Right ventricle myocardium inferior (tissue), 1 donor: ENCODE measurements at places on chromosomes 2 and 18.
A peak's percentile ranks its signal among the peaks of the same experiment; 100 is the strongest.

DNA sequence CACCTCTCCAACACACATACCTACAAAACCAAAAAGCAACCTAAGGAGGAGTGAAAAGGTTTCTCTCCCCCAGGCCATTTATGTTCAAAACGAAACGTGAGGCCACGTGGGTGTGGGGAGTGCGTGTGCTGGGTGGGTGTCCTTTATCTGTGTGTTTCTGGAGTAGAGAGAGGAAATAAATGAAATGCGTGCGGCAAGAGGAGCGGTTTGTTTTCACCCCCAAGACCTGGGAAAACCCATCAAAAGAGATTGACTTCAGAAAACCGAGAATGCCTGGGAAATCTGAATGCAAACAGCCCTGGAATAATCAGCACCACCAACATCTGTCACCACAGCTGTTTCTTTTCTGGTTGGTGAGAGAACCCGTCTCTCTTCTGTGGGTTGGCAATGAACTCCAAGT, 137.4 kb downstream of the INSIG2 start:
- DNase-seq: no peak

DNA sequence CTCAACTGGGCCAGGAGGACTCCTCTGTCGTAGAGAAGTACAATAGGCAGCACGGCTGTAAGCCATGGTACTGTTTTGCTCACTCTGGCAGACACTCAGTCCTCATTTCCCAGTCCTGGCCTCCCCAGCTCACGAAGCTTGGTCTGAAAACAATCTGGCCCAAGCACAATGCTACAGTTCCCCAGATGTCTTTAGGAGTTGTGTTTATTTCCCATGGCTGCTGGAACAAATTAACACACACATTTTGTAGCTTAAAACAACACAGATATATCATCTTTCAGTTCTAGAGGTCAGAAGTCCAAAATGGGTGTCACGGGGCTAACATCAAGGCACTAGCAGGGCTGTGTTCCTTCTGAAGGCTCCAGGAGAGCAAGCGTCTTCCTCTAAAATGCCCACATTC, 13.0 kb downstream of the FABP1 start:
- DNase-seq: no peak

DNA sequence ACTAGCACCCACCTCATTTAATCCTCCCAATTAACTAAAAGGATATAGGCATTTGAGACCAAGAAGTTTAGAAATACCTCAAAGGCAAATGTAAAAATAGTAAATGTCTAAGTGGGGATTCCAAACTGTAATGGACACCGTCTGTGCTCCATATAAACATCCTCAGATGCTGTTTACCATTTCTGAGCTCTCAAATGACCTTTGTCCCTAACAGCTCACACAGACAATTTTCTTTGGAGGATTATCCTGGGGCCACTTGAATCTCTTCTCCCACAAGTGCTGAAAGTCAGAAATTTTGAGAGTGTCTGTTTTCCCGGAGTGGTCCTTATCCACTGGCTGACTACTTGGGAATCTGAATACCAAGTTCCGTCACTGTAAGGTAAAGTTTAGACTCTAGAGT, 1418.9 kb downstream of the LRP1B start:
- no peak for DNase-seq

GRCh38 chr2:239727776-239728600, 297.2 kb downstream of the NDUFA10 start:
- peak; percentile 76 for DNase-seq

GRCh38 chr2:37020212-37020886, 54.0 kb upstream of the STRN start:
- peak; percentile 86 for DNase-seq

- DNase-seq: no peak
These were observed 2.7 kb upstream of the SLC66A2 start for GRCh38 chr18:79953971-79954651.

GRCh38 chr18:59725142-59725541, 27.9 kb upstream of the CCBE1 start:
- DNase-seq: no peak

DNA sequence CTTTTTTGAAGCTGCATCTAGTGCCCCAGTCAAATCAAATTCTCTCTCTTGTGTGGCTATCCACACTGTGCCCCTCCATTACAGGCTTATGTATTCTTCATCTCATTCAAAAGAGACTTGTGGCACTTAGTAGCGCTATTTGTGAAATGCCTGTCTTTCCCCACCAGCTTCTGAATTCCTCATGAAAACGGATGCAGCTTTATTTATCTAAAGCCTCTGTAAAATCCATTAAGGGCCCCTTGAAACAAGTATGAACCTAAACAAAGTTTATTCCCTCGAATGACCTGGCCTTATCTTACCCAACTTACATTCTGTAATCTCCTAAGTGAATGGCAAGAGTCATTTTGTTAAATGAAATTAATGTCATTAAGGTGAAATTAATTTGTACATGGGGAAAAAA, 417.4 kb upstream of the PIK3C3 start:
- no peak for DNase-seq

- no peak for DNase-seq
These were observed 366.7 kb upstream of the KCNJ3 start for GRCh38 chr2:154331784-154332183.
